MCF 10A (cell line): ENCODE measurements at places on chromosomes 3 and 15.

DNA sequence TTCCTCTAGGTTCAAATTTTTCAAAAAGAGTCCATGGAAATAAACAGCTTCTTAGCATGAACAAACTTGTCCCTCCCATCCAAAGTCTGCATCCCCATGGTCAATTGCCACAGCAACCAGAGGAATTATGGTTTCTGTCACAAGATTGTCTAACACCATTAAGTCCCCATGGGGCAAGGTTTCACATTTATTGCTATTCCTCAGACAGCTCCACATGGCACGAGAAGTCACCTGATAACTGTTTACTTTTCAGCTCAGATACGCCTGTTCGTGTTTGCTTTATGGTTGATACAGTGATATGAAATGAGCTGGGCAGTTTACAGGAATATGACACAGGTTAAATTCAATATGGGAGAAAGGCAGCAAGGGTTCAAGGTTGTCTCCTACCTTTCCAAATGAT, 37.9 kb upstream of the MUC13 start:
- DNase-seq = no peak

DNA sequence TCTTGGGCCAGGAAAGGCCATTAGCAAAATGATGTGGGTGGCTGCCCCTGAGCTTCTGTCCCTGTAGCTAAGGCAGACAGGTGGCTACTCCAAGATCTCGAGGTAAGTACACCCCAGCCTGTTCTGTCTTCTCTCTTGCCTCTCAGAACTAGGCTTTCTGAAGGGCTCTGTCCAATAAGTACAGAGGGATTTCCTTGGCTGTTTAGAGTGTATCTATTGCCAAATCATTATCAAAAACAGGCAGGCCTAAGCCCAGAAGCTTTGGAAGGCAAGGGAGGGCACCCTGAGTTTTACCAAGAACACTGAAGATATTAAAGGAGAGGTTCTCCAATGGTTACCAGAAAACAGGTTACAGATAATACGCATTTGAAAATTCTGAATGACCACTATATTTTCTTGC, 156.6 kb downstream of the MYRIP start:
- no peak for DNase-seq

GRCh38 chr15:69760890-69761568, 308.4 kb downstream of the RPLP1 start:
- peak; percentile 97 for DNase-seq

- no peak for DNase-seq
These were observed 12.3 kb upstream of the CORO2B start for GRCh38 chr15:68566377-68566954.

GRCh38 chr3:120025520-120025919, 68.7 kb downstream of the GSK3B start:
- peak; percentile 4 for DNase-seq

DNA sequence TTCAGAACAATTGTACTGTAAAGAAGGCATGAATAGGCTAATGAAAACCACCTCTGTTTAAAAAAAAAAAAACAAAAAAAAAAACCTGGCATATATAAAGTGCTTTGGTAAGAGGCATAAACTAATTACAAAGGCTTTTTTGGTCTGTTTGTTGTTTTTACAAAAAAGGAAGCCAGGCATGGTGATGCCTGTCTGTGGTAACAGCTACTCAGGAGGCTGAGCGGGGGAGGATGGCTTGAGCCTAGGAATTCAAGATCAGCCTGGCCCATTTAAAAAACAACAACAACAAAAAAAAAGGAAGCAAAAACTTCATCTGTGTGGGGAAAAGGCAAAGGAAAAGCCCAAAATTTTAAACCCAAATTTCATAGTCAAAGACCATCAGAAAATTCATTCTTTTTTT, 47.0 kb downstream of the OSBPL10 start:
- DNase-seq = peak; percentile 45
